ENCODE measurements at places on chromosomes 12 and 14. TPM values are rescaled to one million over a fixed set of nuclear protein-coding genes. Genes with fewer than 3 reads are reported as not detected.

CLEC4D gene
- total RNA-seq: not detected

FOXG1 gene
- total RNA-seq: not detected

PYGL gene
- total RNA-seq: 46.6 TPM

A2M gene
- total RNA-seq: 6.5 TPM

FAM181A gene
- not detected for total RNA-seq

Data from endothelial cell of umbilical vein (primary cell).